ENCODE measurements at places on chromosomes 16 and 17.

DNA sequence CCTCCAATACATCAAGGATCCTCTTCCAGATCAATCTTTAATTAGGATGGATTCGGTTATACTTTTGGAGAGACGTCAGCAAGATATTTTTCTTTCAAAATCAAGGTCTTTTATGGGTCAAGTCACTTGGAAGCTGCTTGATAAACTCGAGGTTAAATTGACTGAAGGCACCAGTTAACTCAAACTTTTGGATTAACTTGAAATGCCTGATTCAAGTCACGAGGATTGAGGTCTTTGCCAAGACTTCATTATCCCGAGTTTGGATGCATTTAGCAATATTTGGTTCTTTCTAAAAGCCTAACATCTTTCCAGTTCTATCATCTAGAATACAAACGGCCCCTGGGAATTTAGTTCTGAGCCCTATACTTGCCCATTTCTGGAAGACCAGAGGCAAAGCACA, 82.9 kb downstream of the MYH11 start:
- DNase-seq = no peak

DNA sequence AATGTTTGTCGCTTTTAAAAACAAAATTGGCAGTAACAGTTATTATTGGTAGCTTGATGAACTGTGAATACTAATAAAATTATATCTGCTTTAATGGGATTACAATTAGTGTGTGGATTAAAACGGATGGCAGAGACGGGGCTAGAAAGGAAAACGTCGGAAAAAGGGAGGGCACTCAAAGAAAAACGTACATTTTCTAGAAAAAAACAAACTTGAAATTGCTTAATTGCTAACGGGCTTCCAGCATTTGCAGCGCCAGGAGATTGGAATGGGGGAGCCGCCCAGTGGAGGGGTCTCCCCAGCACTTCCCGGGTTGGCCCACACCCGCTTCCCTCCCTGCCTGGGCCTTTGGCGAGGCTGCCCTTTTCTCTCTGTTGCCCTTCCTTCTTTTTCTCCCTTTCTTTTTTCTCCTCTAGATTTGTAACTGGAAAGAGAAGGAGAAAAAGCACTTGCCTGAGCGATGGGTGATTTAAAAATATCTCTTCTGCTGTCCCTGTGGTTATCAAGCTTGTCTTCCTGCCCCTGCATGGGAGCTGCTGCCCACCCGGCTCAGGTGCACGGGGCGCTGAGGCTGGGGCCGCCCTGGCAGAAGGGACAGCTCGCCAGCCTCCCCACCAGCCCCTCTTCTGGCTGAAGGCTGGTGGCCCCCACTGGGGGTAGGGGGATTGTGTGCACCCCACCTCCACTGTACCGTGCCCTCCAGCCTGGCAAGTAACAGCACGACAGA, 5.9 kb downstream of the BAHCC1 start:
- peak; percentile 47 for DNase-seq

- no peak for DNase-seq
Measured at GRCh38 chr17:41967141-41967920, 736 bp downstream of the CNP start.

GRCh38 chr17:43517615-43518386, 28.3 kb downstream of the ETV4 start:
- no peak for DNase-seq

GRCh38 chr16:89431630-89432029, 58.7 kb downstream of the ANKRD11 start:
- no peak for DNase-seq

DNA sequence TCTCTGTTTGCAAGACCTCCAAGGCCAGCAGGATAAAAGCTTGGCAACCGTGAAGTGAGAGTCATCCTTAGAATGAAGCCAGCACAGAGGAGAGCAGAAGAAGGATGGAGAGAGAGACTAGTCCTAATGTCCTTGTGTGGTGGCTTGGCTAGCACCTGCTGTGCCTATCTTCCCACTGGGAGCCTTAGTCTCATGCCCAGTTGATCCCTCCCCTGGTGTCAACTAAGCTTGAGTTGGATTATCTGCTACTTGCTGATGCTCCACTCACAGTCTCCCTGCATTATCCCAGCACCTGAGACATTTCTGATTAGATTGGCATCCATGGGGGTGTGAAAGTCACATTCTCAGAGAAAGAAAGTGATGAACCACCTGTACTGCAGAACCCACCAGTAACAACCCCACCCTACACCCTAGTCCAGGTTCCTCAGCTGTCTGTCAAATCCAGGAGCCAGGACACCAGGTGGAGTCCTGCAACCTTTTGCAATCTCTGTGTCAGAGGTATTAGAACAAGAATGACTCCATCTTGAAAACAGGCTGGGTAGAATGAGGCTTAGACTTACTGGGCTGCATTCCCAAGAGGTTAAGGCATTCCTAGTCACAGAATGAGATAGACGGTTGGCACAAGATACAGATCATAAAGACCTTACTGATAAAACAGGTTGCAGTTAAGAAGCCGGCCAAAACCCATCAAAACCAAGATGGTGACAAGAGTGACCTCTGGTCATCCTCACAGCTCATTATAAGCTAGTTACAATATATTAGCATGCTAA, 460.2 kb upstream of the C16orf82 start:
- DNase-seq = no peak

DNA sequence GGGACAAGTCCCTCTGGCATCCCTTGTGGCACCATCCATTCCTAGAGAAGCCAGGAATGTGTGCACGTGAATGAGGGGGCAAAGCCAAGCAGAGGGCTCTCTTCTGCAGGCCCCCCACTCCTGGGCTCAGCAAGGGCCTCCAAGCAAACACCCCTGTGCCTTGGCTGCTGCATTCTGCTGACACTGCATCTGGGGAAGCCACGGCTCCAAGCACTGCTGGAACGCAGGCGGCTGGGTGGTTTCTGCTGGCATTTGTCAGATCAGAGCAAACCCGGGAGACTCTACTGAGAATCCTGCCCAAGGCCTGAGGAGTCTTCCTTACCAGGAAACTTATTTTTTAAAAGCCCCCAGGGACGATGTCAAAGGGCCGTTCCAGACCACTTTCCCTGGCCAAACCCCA, 23.3 kb downstream of the ATP6V0D1 start:
- no peak for DNase-seq

DNA sequence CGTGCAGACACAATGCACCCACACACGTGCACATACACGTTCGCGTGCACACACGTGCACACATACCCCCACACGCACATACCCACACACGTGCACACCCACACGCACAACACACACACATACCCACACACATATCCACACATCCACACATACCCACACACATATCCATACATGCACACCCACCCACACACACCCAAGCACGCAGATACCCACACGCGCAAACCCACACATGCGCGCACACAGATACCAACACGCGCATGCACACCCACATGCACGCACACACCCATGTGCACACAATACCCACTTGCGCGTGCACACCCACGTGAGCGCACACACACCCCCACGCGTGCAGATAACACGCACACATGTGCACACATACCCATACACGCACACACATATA, 26.8 kb upstream of the PVALEF start:
- no peak for DNase-seq

GRCh38 chr17:34542700-34543336, 36.6 kb upstream of the TMEM132E start:
- peak; percentile 12 for DNase-seq

GRCh38 chr16:88968589-88969280, 8.3 kb downstream of the CBFA2T3 start:
- no peak for DNase-seq

GRCh38 chr17:36856222-36856621, 81.1 kb upstream of the LHX1 start:
- no peak for DNase-seq

GRCh38 chr17:350706-351448, 1.7 kb downstream of the RPH3AL start:
- peak; percentile 90 for DNase-seq

DNA sequence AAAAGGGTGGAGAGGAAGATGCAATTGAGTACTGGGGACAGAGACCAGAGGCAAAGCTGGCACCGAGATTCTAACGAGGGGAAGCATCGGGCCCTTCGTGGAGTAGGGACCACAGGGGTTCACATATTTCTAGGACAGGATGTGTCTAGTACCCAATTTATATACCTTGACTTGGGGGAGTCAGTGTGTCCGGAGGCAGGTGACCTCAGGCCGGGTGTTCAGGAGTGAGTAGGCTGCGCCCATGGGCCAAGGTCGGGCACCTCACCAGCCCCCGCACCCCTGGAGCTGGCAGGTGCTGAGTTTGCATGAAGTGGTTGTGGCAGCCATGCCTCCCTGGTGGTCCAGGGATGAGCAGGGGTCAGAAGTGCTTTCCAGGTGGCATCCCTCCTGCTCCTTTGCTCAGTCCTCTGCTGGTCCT, 8.6 kb upstream of the NXPH3 start:
- DNase-seq = no peak

DNA sequence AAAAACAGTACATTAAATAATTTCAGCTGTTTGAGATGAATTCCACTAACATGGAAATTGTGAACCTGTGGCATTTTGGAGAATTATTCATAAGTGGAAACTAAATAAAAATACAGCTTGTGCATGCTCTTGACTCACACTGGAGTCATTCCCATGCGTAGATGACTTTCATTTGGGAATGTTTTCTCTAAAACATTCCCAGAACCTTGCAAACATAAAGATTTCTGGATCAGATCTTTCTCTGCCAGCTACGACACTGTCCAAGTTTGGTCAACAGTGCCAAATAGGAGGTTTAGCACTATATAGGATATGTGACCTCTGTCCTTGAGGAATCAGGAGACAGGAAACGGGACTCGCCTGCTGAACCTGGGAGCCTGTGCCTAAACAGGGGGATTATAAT, 400.9 kb downstream of the SLC39A11 start:
- DNase-seq = peak; percentile 69

GRCh38 chr16:49833796-49834530, 21.9 kb downstream of the ZNF423 start:
- no peak for DNase-seq

GRCh38 chr17:17535957-17536356, 39.8 kb upstream of the RASD1 start:
- DNase-seq = no peak

DNA sequence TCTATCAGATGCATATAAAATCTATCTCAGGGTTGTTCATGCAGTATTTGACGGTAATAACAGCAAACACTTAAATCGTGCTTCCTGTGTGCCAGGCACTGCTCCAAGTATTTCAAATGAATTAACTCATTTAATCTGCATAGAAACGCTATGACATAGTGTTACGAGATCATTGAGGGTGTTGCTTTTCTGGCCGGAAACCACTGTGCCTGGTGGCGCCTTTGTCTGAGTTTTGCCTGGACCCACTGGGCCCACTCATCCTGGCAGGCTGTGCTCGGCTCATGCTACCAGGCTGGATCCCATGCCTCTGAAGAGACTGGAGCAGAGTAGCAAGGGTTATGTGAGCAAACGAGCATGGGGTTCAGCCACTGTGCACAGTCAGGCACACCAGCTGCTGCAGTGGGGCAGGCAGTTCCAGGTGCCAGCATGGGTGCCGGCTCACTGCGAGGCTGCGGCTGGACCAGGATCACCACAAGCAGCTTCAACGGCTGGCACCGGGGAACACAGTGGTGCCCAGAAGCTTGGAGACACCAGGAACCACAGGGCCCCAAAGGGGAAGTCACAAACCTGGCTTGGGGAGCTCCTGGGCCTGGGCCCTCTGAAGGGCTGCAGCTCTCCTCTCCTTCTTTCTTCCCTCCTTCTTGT, 45.9 kb upstream of the CLEC19A start:
- DNase-seq = no peak

DNA sequence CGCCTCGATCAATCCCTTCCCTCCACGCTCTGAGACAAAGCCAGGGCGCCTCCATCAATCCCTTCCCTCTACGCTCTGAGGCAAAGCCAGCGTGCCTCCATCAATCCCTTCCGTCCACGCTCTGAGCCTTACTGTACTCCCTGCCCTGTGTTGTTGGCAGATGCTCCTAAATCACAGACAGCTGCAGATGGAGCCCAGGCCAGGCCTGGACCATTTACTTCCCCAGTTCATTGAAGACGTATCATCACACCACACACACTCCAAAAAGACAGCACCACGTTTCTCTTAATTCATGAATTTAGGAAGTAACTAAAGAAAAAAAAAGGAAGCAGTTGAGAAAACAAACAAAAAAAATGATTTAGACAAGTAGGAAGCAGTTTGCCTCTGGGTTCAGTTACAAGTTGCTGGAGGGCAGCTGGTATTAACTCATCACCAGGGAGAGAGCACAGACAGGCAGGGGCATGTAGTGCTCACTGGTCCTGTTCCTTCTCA, 7.4 kb upstream of the CD300LD start:
- DNase-seq = no peak

- DNase-seq = no peak
Measured at GRCh38 chr17:74838274-74838673, 21.4 kb downstream of the GRIN2C start.

DNA sequence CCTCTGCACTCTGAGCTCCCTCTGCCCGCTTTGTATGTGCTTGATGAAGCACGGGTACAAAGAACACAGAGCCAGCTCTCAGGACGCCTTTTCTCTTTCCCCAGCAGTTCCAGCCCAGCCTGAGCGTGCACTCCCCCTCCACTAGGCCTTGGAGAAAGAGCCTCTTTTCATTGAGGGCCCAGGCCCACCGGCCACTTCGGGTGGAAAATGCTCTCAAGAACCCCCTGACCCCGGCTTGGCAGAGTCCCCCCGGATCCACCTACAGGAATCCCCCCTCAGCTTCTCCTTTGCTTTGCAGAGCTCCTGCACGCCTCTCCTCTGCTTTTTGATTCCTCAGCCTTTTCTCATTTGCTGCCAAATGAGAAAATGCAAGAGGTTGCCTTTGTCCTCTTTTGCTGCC, 30.2 kb downstream of the MRC2 start:
- DNase-seq = no peak

- DNase-seq = no peak
Measured at GRCh38 chr17:43875476-43876147, 28.6 kb downstream of the CD300LG start.

- peak; percentile 80 for DNase-seq
Measured at GRCh38 chr17:2230877-2231276, 72.7 kb downstream of the SMG6 start.

DNA sequence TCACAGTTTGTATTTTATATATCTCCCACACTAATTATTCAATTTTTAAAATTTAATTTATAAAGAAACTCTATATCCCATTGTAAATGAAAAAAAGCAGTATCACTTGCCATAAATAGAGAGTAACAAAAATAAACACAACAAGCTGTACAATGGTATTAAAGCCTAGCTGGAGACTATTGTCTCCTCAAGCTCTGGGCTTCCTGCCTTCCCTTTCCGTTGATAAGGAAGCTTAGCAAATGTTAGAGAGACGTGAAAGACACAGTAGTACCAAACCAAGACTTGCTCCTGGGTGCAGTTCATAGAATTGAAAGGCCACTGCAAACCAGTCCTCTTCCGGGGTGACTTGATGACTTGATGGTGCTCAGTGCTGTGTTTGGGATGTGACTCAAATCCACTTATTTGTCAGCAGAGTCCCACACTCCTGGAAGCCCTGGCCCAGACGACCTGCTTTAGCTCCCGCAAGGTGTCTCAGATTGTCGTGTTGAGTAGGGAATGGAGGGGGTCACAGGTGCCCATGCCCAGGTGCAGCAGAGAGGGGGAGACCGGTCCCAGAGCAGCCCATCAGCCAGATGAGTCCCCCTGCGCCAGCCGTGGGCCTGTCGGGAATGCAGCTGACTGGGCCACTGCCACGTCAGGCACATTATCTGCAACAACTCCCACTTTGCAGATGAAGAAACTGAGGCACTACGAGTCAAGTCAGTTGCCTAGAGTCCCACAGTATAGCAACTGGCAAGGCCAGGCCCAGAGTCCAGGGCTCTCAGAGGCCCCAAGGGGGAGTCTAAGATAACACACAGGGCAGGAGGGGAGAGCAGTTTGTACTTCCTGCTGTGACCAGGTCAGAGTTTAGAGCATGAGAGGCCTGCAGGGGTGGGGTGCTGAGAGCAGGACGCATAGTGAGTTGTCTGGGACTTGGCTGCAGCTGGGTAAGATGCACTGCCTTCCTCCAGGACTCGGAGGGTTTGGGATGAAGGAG, 40.5 kb downstream of the PSME3IP1 start:
- DNase-seq = no peak

Measured in fibroblast of villous mesenchyme (primary cell).